ENCODE measurements at places on chromosomes 5 and 9.

DNA sequence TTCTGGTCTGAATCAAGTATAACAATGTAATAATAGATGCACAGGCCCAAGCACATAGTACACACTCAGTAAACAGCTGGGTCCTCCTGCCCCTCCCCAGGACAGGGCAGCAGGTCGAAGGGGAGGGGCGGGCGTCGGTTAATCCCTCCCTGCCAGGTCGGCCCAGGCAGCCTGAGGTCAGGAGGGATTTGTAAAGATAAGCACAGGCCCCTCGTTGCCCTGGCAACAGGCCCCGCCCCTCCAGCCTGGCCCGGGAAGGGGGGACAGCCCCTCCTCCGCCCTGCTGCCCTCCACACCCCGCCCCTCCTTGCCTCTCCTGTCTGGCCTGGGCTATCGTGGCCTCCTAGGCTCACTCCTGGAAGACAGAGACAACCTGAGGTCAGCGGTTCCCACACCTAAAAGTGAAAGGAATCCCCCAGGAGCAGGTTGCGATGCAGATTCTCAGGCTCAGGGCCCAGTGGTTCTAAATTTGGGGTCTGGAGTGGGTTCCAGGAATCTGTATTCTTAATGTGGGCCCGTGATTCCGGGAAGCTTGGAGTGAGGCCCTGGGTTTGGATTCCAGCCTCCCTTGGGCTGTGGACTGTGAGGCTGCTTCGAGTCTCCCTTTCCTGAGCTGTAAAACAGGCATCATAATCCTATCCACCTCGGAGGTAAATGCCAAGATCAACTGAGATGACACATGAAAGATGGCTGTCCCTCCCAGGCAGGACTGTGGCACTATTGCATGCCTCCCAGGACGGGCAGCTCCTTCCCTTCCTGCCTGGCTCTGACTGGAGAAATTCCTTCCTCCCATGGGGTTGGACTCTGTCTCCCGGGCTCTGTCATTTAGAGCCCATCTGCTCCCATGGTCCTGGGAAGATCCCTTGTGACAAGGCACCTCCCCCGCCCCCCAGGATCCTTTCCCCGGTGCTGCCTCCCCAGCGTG lies 4.4 kb downstream of the CRB2 start:
- no peak for DNase-seq

GRCh38 chr5:25427240-25427639 lies 782.5 kb upstream of the CDH10 start:
- no peak for DNase-seq

GRCh38 chr5:167603135-167603534 lies 688.3 kb upstream of the WWC1 start:
- no peak for DNase-seq

GRCh38 chr5:135966165-135966564 lies 11.4 kb upstream of the LECT2 start:
- no peak for DNase-seq

DNA sequence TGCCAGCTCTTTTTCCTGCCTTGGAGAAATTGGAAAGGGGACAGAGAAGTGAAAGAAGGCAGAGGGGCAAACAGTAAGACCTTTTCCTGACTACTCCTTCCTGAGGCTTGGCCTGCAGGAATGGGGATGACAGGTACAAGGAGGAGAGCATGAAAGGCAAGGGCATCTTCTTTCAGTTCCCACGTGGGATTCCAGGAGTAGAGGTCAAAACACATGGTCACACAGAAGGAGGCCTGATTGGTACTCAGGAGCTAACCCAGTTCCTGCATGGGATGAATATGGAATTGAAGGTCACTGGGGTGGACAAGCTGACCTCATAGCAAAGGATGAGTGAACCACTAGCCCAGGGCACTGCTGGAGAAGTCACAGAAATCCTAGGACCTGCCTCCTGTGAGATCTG lies 112.5 kb upstream of the ZNF366 start:
- DNase-seq, result no peak

GRCh38 chr9:131366761-131367401 lies 27.0 kb upstream of the PRRC2B start:
- DNase-seq, result no peak

DNA sequence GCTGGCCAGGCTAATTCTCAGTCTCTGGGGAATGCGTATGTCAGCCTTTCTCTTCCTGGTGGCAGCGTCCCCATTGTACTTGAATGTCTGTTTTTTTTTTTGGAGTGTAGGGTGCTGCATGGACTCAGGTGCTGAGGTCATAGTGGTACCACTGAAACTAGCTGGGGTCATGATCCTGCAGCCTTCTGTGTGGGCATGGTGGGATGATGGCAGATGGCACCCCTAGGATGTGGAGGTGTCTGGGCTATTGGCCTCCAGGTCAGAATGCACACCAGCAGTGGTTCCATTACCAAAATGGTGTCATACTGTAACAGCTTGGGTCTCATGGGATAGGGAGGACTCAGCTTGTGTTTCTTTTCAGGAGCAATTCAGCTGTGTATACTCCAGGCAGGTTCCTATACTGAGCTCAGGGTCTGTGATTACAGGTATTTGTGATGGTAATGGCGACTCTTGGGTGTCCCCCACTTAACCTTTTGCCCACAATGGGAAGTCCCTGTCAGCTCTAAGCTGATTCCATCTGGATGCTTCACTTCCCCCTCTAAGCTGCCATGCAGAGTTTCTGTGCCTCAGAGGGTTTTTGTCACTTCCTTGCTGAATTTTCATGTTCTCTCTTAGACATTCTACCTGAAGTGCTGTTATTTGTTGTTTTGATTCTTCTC lies 17.9 kb downstream of the HSD17B4 start:
- no peak for DNase-seq

GRCh38 chr5:7762267-7762666 lies 88.7 kb downstream of the CFAP90 start:
- DNase-seq, result no peak

DNA sequence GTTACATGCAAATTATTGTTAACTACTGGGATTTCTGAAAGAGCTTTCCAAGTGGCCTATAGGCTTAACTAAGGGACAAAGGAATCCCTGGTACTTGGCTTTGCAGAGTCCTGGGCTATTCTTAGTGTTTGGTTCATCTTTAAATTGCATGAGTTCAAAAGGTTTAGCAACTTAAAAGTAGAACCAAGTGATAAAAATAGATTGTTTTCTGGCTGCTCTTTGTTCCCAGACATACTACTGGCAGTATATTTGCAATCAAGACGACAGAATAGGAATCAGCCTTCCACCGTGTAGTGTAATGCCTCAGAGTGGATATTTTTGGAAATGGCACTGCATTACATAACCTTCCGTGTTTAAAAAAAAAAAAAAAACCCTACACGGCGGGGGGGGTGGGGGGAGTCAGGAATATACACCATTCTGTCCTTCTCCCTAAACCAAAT lies 1.0 kb downstream of the NREP start:
- no peak for DNase-seq

DNA sequence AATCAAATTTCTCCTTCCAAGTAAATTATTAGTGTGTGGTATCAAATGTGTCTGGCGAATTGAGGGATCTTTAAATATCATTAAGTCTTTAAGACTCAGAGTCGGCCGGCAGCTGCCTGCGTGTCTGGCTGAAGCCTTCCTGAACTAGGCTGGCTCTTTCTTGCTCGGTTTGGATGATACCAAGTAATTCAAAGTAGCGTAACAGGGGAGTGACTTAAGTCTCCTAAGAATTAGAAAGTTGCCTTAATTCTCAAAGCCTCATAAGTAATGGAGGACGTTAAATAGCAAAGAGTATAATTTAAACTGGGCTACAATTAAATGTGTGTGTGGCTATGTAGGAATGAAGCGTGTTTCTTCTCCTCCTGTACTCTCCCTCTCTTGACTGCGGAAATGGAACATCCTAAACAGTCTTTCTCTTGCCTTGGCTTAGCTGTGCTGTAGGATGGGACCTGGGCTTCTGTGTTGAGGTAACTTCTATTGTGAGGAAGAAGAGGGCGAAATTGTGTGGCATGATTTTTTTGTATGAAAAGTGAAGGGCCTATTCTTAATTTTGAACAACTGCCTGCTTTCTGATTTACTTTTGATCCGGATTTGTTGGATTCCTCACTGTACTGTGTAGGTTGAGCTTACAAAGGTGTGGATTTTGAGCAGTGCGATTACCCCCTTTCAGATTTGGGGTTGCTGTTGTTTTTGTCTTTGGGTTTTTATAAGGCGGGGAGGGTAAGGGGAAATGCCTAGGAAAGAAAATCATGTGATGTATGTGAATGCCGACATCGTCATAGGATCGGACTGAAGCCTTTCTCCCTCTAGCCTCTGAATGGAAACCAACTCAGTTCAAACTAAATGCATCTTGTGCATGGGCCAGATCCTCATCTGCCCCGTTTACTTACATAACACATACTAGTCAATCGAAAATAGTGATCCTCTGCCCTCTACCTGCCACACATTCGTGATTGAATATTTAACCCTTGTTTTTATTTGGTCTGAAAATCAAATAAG lies 29.9 kb downstream of the CPEB4 start:
- peak; percentile 79 for DNase-seq

DNA sequence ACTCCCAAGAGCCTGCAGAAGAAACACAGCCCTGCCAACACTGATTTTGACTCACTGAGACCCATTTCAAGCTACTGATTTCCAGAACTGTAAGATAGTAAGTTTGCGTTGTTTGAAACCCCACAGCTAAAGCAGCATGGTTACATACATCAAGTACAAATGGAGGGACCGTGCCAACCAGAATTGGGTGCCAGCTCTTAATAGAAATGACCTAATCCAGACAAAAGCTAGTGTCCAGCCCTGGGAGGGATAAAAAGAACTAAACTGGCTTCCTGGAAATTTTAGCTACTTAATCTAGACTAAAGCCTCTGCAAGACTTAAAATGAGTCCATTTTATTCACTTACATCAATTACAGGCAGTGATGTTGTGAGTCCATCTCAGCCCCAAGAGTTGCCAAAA lies 122.6 kb downstream of the ADAMTS12 start:
- no peak for DNase-seq

DNA sequence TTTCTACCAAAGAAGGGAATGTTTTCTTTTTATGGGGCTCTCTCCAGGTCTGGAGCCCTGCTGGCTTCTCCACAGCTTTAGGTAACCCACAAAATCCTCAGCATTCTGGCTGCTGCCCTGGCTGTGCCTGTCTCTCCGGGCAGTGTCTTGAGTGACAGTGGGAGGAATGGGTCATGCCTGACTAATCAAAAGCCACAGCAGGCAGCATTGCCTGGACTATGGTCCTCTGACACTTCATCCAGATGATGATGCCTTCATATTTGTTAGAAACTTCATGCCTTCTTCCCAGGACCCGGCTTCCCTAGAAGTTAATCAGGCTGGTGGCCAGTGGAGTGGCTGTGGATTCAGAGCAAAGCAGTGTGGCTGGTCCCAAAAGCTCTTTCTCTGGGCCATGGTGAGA lies 32.2 kb upstream of the TGFBI start:
- DNase-seq, result no peak

DNA sequence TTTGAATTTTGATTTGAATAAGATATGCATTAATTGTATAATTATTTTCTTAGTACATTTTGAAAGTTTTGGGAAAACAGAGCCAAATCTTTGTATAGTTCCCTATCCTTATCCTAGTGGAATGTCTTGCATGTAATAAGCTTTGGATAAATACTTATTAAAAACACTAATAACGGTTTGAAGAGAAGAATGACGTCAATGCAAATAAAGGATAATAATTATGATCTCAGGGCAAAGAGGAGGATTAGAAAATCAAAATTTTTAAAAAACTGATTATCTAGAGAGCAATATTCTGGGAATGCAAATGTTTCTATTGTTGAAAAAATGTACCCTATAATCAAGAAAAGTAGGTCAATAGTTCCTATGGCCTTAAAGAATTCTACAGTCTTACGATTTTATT lies 22.1 kb downstream of the TYRP1 start:
- no peak for DNase-seq

DNA sequence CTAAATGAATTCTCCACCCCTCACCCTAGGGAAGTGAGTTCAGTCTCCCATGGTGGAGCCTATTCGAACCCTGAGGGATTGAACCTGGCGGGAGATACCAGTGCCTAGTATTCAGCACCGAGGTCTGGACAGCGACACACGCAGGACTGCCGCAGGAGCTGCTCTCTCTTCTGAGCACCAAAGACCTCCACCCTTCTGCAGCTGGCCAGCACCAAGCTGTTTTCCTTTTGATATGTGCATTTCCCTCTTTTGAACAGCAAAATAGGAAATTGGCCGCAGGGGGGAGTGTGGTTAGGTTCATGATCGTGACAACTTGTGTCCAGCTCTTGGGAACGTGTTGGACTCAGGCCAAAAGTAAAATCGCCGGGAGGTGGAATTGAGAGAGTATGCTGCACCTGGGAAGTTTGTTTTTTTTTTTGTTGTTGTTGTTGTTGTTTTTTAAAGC lies 1.2 kb upstream of the PCSK1 start:
- DNase-seq, result peak; percentile 8

GRCh38 chr5:373710-374602 lies 52.4 kb downstream of the AHRR start:
- no peak for DNase-seq

DNA sequence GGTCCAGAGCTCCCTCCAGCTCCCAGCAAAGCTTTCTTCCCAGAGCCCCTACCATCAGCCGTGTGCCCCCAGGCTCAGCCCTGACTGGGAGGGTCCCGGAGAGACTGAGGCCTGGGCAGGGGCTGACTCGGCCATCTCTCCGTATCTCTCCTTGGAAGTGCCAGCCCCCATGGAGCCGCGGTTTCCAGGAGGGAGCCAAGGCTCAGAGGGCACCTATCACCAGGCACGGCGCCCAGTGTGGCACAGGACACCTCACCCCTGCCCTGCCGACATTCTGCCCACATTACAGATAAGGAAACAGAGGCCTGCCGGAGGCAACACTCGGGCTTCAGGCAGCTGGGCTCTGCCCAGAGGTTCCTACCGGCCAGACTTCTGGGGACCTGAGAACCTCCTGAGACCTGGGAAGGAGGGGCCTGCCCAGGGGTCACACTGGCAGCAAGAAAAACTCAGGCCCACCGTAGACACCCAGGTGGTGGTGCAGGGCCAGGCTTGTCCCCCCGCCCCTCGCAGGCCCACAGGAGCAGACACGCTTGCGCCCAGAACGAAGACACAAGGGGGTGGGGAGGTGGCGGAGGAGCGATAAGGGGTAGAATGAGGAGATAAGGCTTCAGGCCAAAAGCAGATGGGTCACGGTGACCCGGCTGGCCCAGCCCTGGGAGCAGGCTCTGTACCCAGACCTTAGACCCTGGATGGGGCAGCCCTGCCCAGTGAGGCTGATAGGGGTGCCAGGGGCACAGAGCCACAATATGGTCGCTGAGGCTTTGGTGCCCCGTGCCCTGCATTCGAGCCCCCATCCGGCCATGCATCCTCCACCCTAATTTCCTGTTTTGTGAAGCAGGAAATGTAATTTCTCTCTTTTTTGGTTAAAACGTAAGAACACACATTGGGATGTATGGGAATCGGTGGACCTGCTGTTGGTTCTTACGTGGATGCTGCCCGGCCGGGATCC lies 11.8 kb downstream of the NR5A1 start:
- no peak for DNase-seq

- no peak for DNase-seq
Observed at GRCh38 chr9:125337236-125337635, 75.6 kb downstream of the GAPVD1 start.

Measured in central memory CD4-positive, alpha-beta T cell (primary cell).